ENCODE measurements at places on chromosomes 4 and X.

DNA sequence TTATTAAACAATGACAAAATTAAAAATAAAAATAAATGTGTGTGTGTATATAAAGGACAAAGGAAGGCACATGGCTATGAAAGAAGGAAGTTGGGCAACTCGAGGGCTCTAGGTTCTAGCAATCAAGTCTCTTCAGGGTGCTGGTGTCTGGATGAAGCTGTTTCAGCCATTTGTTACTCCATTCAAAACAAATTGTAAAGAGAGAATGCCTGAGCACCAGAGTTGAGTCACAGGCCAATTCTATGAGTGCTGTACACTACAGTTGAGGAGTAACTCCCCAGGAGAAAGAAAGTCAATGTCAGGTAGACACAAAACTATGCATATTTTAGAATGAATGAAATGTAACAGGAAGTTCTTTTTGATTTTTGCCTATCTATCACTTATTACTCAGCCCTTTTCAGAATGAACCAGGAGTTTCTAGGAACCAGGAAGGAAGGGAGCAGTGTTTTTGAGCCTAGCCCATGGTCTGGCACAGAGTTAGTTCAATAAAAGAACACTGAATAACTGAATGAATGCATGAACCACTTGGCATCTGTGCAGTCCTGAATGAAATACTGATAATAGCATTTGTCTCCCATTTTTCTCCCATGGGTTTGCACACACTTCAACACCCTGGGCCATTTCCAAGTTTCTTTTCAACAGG lies 151.7 kb upstream of the CPEB2 start:
- no peak for DNase-seq

- no peak for DNase-seq
Observed at GRCh38 chr4:125529071-125529470, 214.3 kb downstream of the FAT4 start.

DNA sequence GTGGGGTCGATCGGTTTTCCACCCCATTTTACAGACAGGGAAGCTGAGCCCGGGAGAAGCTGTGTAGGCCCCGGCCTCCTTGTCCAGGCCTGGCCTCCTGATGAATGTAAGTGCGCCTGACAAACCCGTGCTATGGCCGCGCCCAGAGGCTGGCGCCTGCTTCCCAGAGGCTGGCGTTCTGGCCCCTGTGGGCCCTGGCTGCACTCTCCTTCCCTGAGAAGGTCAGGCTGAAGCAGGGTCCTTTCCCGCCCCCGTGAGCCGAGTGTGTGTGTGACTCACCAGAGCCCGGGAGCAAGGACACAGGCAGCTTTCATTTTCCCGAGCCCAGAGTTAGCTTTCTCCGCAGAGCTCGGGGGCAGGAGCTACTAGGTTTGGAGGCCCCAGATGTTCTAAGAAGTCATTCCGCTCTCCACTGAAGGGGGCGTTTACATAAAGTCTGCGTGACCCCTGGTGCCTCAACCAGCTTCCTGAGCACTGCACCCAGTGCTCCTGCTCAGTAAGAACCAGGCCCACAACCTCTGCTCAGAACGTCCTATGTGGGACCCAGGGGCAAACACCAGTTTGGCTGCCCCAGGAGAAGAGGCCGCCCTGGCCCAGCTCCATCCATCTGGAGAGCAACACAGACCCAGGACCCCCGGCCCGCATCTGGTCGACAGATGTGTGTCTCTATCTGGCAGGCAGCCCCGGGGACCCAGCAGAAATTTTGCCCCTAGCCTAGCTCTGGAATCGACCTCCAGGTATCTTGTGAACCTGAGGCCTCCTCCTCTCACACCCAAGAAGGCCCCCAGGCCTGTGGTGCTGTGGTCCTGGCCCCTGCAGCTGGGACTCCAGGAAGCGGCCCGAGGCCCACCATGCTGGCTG lies 13.6 kb downstream of the UVSSA start:
- no peak for DNase-seq

- DNase-seq = no peak
Observed at GRCh38 chrX:139831675-139832456, 101.0 kb downstream of the ATP11C start.

- DNase-seq = no peak
Observed at GRCh38 chr4:184100297-184100885, 117.3 kb downstream of the ENPP6 start.

- DNase-seq = peak; percentile 61
Observed at GRCh38 chr4:8050555-8051206, 107.9 kb downstream of the ABLIM2 start.

GRCh38 chr4:81746773-81747172 lies 275.1 kb upstream of the RASGEF1B start:
- DNase-seq = no peak

GRCh38 chr4:37138019-37138653 lies 106.4 kb upstream of the NWD2 start:
- no peak for DNase-seq

- DNase-seq = no peak
Observed at GRCh38 chr4:31037703-31038102, 317.5 kb downstream of the PCDH7 start.

- DNase-seq = no peak
Observed at GRCh38 chr4:52244103-52244775, 193.1 kb downstream of the SPATA18 start.

- DNase-seq = no peak
Observed at GRCh38 chr4:139852612-139853269, 187.1 kb downstream of the MGST2 start.

DNA sequence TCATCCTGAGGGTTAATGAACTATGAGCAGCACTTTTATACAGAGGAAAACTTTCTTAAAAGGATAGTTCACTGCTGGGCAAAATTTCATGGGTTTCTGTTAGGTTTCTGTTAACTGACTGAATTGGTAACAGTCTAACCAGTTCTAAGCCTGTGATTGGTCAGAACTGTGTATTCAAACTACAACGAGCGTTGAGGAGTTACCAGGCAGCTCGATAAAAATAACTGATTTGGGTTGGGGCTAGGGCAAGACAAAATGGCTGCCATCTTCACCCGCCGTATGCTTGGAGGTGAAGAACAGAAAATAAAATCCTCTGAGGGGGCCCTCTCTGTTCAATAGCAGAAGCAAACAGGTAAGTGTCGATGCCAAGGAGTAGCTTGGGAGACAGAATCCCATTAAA lies 22.0 kb downstream of the FAM133A start:
- no peak for DNase-seq

- no peak for DNase-seq
Observed at GRCh38 chr4:174763454-174764104, 65.5 kb downstream of the GLRA3 start.

DNA sequence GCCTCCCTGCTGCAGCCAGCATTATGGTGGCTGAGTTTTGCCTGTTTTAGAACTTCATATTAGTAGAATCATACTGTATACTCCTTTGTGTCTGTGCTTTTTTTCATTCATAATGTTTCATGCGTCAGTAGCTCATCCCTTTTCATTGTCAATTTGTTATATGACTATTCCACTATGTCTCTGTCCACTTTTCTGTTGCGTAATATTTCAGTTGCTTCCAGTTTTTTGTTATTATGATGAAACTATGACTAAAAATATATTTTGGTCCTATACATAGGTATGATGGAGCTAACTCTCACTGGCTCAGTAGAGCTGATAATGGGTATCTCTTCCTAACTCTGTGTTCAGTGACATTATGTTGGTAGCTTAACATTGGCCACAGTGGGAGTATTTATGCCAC lies 48.3 kb downstream of the DMP1 start:
- no peak for DNase-seq

GRCh38 chr4:52842792-52843191 lies 19.3 kb upstream of the RASL11B start:
- DNase-seq = no peak

DNA sequence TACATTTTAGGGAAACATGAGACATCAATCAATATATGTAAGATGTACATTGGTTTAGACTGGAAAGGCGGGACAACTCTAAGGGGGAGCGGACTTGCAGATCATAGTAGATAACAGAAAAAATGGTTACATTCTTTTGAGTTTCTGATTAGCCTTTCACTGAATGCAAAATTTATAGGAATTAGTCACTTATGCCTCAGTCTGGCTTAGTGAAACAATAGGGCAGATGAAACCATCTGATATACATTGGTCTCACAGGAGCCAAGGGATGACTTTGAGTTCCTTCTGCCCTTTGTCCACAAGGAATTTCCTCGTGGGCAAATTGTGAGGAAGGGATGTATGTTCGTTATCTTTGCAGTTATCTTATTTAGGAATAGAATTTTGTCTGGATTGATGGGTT lies 128.2 kb downstream of the ARSF start:
- no peak for DNase-seq

Data from left renal pelvis (tissue), 4 donors.